ENCODE measurements at places on chromosomes 7 and 10.

DNA sequence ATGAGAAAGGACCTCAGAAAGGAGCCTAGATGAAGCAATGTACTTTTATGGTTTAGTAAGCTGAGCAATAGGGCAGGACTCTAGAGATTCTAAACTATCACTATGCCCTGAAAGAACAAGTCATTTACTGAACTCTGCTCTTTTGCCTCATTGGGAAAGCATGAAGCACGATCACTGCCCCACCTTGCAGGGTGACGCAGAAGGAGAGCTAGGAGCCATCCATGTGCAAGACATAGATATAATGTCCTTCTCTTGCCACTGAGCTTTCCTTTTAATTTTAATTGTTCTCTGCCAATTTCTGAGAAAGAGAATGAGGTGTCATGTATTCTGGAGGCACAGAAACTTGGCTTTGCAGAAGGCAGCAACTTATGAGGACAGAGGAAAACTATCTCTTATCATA lies 108.3 kb downstream of the SORCS1 start:
- no peak for DNase-seq

- no peak for DNase-seq
These were observed 5.7 kb upstream of the CXCL12 start for GRCh38 chr10:44390585-44391072.

DNA sequence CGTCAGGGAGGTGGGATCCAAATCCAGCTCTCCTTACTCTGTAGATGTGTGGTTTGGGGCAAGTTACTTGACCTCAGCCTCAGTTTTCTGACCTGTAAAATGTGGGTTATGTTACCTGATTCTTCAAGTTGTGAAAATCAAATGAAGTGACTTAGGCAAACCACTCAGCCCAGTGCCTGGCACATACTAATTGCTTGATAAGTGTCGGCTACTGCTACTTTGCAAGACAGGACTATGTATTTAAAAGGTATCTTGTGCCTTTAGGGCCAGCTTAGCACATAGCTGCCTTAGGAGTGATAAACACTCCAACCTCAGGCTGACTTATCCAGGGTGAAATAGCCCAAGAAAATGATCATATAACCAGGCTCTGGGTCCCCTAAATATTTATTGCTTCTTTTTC lies 42.9 kb downstream of the GOLGA7B start:
- no peak for DNase-seq

- no peak for DNase-seq
These were observed 29.1 kb downstream of the FAS start for GRCh38 chr10:89019569-89020327.

DNA sequence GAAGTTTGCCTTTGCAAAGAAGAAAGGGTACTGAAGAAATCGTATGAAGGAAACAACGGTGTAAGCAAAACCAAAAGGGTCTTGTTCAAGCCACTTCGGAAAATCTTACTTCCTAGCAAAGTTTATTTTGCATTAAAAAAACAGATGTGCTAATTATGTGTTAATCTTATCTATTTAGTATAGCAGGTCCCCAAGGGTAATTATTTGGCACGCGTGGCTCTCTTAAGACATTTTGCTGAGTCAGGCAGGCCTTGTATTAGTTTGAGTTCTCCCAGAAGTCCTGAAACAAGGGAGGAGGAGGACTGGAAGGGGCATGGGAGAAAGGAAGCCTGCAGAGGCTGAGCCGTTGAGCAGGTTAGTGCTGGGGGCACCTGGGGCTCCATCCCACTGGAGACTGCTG lies 44.9 kb downstream of the TMEM178B start:
- DNase-seq: no peak

DNA sequence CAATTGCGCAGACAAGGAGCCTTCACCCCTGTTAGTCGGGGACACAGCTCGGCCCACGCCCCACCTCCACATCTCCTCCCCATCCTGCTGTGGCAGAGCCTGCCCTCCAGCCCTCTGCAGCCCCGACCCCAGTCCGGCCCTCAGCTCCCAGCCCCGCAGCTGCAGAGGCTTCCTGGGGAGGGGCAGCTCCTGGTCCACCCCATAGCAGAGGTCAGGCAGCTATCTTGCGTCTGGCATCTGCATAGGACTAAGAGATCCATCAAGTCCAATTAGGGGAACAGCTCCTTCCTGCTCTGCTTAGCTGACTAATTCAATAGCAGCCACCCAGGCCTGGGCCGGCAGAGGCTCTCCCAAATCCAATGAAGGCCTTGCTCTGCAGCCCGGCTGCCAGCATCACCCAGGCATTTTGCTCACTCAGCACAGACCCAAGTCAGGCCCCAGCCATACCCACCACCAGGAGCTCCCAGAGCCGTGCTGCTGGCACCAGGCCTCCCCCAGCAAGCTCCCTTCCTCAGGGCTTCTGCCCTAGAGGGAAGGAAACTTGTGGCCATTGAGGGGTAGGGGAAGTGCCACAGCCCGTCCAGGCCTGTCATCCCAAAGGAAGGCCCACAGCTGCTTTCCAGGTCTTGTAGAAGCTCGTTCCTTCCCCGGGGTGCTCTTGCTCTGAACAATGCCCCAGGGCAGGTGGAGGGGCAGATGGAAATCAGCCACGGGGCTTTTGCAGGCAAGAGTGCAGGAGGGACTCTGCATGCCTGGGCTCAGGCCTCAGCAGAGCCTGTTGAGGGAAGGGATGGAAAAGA lies 106.2 kb upstream of the RET start:
- no peak for DNase-seq

- DNase-seq: no peak
These were observed 4.4 kb downstream of the RNF216 start for GRCh38 chr7:5776894-5777660.

DNA sequence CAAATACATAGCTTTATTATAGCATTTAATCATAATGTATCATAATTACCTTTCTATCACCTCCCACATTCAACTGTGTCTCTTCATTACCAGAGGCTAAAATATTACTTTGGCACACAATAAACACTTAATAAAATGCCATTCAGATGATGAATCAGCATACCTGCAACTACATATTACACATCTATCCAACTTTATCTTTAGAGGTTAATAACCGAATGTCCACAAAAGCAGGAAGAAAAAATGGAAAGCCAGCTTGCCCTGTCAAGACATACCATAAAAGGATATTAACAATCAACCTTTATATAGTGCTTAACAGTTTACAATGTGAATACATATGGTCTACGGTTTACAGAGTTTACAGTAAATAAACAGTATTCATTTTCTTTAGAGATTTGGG lies 12.7 kb downstream of the CACUL1 start:
- DNase-seq: no peak
